Adrenal gland (tissue), 19 donors: ENCODE measurements at places on chromosomes 6 and 20. TPM values are rescaled to one million over a fixed set of nuclear protein-coding genes. Genes with fewer than 3 reads are reported as not detected.

Gene SYNCRIP
- 173 TPM for polyA plus RNA-seq

Gene ZNF391
- polyA plus RNA-seq = 1.0 TPM

Gene ZNF311
- 2.6 TPM for polyA plus RNA-seq

Gene MBOAT1
- polyA plus RNA-seq = 1.6 TPM

Gene CD164
- polyA plus RNA-seq = 259 TPM

Gene KHDRBS2
- 0.81 TPM for polyA plus RNA-seq

Gene JAG1
- 7.9 TPM for polyA plus RNA-seq

Gene EPPIN
- not detected for polyA plus RNA-seq

Gene TMEM200A
- polyA plus RNA-seq = 80.6 TPM

DNA sequence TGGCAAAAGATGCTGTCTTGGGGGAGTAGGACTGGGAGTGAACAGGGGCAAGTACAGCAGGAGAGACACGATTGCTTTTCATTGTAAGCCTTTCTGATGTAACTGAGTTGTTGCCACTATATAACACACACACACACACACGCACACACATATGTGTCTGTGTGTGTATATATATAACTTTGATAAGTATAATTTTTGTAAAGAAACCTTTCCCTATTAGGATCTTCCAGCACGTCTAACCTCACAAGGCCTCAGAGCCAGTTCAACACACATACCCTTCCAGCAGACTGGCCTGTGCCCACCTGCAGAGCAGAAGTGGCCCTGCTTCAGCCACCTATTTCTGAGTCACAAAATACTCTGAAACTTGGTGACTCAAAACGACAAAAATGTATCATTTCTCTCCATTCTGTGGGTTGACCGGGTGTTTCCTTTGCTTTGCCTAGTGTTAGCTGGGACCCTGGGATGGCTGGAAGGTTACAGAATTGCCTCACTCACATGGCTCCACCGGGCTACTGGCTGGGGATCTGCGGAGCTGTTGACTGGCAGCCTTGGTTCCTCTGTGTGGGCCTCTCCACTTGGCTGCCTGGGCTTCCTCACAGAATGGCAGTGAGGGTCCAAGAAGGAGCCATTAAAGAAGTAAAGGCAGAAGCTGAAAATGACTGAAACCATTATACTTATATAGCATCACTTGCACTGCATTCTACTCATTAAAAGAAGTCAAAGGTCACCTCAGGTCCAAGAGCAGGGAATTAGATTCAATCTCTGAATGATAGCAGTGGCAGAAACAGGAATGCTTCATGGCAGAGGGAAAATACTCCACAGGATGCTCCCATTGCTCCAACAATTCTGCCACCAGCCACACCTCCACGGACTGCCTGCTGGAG, 126.4 kb downstream of the BANF2 start:
- peak overlapping the region; percentile 17 for H3K27ac ChIP-seq
- H3K27me3 ChIP-seq = no peaks in the 10 kb centered on the region
- no peak for DNase-seq

GRCh38 chr20:15597306-15597705, 975.9 kb downstream of the KIF16B start:
- H3K36me3 ChIP-seq = no peaks in the 10 kb centered on the region
- H3K4me1 ChIP-seq = no peaks in the 10 kb centered on the region
- DNase-seq = no peak
- no peak overlapping the region for H3K27ac ChIP-seq
- H3K27me3 ChIP-seq = no peaks in the 10 kb centered on the region
- no peak overlapping the region for H3K4me3 ChIP-seq

DNA sequence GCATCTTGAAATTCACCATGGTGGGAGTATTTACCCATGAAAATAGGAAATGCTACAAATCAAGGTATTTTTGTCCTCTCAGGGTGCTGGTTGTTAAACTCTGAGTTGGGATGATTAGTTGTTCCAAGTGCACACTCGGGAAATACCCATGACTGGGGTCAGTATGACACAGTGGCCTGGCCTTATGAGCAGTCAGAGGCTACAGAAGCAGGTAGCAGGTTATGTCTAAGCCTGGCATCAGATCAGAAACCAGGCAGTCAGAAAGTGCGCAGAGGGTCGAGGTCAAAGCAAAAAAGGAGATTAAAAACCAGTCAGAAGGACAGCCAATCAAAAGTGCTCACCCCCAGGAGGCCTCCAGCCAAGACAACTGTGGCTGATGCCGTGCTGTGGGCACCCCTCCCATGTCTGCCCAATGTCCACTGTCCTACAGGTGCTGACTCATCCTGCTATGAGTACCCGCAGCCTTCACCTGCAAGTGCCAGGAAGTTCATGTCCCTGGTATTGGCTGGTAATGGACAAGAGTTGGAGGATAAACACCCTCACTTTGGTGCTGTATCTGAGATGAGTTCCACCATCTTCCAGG, 117.4 kb upstream of the SLC24A3 start:
- H3K4me1 ChIP-seq = no peaks in the 10 kb centered on the region
- H3K36me3 ChIP-seq = no peaks in the 10 kb centered on the region
- H3K27me3 ChIP-seq = peaks cover 5% of the 10 kb centered on the region
- H3K4me3 ChIP-seq = no peak overlapping the region
- H3K27ac ChIP-seq = no peak overlapping the region
- DNase-seq = peak; percentile 29

GRCh38 chr6:115467726-115468125, 593.0 kb downstream of the FRK start:
- no peak overlapping the region for H3K27ac ChIP-seq
- H3K36me3 ChIP-seq = no peaks in the 10 kb centered on the region
- no peak for DNase-seq
- H3K4me3 ChIP-seq = no peak overlapping the region
- H3K27me3 ChIP-seq = no peaks in the 10 kb centered on the region
- no peaks in the 10 kb centered on the region for H3K4me1 ChIP-seq

DNA sequence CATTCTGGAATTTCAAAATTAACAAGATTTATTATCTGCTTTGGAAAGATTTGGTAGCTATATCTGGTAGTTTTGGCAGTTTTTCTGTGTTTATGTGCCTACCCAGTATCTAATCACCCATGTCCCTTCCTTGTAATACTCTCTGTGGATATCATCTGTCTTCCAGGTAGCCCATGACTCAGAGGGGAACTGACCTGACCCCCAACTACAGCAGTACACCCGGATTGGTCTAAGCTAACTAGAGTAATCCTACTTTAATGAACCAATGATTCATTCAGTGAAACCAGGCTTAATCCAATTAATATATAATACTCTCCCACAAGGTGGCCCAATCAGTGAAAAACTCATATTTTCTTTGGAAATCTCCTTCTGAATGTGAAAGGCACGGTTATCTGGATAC, 295.3 kb upstream of the SULF2 start:
- DNase-seq = no peak
- H3K27ac ChIP-seq = no peak overlapping the region
- H3K27me3 ChIP-seq = no peaks in the 10 kb centered on the region
- H3K36me3 ChIP-seq = no peaks in the 10 kb centered on the region
- peaks cover 6% of the 10 kb centered on the region for H3K4me1 ChIP-seq

GRCh38 chr20:49727478-49727877, 13.8 kb upstream of the B4GALT5 start:
- H3K36me3 ChIP-seq = no peaks in the 10 kb centered on the region
- no peak overlapping the region for H3K27ac ChIP-seq
- no peaks in the 10 kb centered on the region for H3K27me3 ChIP-seq
- no peak for DNase-seq
- no peak overlapping the region for H3K4me3 ChIP-seq

GRCh38 chr6:37565267-37566110, 65.8 kb upstream of the CCDC167 start:
- no peak for DNase-seq
- no peaks in the 10 kb centered on the region for H3K27me3 ChIP-seq
- peaks cover 12% of the 10 kb centered on the region for H3K4me1 ChIP-seq
- peak overlapping the region; percentile 15 for H3K4me3 ChIP-seq

DNA sequence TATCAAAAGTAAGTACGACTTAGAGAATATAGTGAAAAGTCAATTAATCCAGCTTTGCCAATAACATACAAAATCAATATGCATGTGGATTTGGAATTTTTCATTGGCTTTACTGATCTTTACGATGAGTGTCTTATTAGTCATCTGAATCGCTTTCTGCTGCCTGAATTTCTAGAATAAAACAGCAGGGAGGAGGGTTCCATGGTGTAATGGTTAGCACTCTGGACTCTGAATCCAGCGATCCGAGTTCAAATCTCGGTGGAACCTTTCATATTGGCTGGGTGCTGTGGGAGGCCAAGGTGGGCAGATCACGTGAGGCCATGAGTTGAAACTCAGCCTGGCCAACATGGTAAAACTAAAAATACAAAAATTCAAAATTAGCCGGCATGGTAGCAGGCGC, 448.8 kb downstream of the RNF144B start:
- H3K4me1 ChIP-seq = no peaks in the 10 kb centered on the region
- H3K27me3 ChIP-seq = no peaks in the 10 kb centered on the region
- H3K27ac ChIP-seq = no peak overlapping the region
- no peak overlapping the region for H3K4me3 ChIP-seq
- H3K36me3 ChIP-seq = no peaks in the 10 kb centered on the region

DNA sequence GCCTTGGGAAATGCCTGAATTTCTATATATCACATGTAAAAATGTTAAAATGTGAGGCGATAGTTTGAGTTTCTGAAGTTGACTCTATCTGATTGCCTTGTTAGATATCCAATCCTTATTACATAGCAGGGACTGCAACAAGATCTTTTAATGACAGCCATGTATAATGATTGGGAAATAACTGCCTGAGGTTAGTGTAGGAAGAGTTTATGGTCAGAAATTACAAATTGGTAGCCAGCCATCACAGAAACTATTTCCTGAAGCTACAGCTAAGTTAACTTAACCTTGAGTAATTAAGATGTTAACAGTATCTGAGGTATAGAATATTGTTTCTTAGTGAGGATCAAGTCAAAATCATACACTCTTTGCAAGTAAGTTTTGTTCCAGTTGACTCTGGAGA, 41.0 kb downstream of the AKIRIN2 start:
- DNase-seq = no peak
- H3K4me1 ChIP-seq = peaks cover 13% of the 10 kb centered on the region
- H3K36me3 ChIP-seq = no peaks in the 10 kb centered on the region
- no peak overlapping the region for H3K4me3 ChIP-seq

GRCh38 chr20:62494537-62494936, 18.7 kb upstream of the GATA5 start:
- no peak overlapping the region for H3K4me3 ChIP-seq
- H3K27ac ChIP-seq = peak overlapping the region; percentile 85
- no peaks in the 10 kb centered on the region for H3K27me3 ChIP-seq

DNA sequence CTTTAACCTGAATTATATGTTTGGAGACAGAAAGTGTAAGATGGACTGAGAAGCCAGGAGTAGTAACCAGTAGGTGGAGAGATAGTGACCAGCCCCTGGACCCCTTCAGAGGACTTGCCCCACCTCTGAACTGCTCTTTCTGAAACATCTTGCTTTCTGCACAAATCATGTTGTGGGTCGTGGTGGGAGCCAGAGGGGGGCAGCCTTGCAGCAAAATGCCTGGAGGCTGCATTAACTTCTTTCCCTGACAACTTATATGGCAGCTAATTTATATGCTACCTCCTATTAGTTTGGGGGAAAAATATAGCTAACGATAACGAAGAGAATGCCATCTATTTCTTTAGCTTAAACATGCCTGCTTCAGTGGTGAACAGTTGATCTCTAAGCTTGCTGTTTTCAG, 859.8 kb downstream of the MAFB start:
- no peaks in the 10 kb centered on the region for H3K4me1 ChIP-seq
- H3K27ac ChIP-seq = no peak overlapping the region
- no peaks in the 10 kb centered on the region for H3K27me3 ChIP-seq

DNA sequence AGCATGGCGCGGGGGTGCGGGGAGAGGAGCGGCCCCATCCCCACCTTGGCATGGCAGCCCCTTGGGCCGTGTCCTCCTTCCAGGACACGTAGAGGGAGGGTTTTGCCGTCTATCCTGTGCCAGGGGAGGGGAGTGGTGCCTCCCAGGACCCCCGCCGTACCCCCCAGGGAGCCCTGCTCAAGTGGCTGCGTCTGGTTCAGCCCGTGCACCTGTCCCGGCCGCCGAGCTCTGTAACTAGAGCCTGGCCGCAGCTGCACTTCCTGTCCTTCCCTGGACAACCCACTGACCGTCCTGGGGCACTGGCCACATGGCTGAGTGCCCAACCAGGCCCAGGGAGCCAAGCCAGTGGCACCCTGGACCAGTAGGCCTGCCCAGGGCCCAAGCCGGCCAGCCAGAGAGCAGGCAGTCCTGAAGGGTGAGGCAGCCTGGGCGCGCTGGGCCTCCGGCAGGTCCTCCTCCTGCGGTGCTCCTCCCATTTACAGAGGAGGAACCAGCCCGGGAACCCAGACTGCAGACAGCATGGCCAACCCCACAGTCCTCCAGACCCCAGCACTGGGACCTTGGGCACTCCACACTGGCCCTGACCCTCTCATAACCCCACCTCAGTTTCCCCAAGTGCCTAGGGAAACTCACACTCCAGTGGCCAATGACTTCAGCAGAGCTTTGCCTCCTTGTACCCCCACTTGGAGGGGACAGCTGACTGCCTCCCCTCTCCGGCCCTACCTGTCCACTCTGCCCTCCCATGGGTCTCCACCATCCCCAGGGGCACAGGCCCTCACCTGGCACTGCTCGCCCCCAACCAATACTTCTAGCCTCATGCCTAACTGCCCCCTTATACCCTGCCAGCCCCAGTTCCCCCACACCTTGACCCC, 8.7 kb downstream of the LAMA5 start:
- no peaks in the 10 kb centered on the region for H3K27me3 ChIP-seq
- peaks cover 49% of the 10 kb centered on the region for H3K4me1 ChIP-seq
- H3K4me3 ChIP-seq = no peak overlapping the region
- peak; percentile 85 for DNase-seq

DNA sequence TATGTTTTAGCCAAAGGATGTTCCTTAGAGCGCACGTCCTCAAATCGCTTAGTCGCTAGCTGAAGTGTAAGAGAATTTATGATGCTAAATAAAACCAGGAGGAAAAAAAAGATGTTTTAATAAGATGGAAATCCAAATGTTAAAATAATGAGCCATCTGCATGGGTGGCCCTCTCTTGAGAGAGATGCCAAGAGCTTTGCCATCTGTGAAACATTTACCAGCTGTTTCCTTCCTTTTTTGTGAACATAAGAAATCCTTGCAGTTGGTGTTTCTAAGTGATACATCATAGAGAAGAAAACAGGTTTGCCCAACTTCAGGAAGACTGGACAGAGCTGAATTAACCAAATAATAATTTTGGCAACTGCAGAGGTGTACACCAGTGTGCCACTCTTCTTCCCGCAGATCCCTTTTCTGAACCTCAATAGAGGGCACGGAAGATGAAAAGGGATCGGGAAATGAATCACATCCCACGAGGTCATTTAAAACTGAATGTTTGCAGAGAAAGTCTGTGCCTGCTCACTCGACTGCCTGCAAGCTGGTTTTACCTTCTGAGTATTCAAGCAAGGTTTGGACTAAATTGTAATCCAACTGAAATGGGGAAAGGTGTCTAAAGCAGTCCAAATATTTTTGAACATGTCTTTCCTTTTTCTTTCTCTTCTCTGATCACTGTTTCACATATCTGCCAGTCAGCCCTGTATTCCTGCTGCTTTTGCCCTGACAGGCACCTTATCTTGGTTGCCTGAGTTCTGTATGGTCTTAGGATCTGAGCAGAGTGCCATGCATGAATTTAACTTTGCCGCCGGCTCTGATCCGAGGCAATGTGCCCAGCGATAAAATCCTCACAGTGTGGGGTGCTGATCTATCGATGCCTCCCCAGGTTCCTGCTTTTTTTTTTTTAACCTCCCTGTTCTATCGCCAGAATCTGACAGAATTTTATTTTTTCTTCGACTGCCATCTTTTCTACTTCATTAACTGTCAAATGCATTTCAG, 35.5 kb upstream of the TSHZ2 start:
- DNase-seq = peak; percentile 7
- H3K27me3 ChIP-seq = no peaks in the 10 kb centered on the region
- H3K27ac ChIP-seq = no peak overlapping the region
- H3K4me1 ChIP-seq = no peaks in the 10 kb centered on the region
- H3K36me3 ChIP-seq = no peaks in the 10 kb centered on the region

GRCh38 chr6:28402197-28402596, 2.6 kb upstream of the ZSCAN12 start:
- H3K4me3 ChIP-seq = no peak overlapping the region
- H3K27ac ChIP-seq = no peak overlapping the region
- no peaks in the 10 kb centered on the region for H3K36me3 ChIP-seq
- DNase-seq = no peak
- H3K4me1 ChIP-seq = peaks cover 7% of the 10 kb centered on the region
- no peaks in the 10 kb centered on the region for H3K27me3 ChIP-seq
